ENCODE measurements at places on chromosomes 7 and 10.

GRCh38 chr7:70799841-70800405 lies 332.0 kb upstream of the GALNT17 start:
- DNase-seq = no peak

DNA sequence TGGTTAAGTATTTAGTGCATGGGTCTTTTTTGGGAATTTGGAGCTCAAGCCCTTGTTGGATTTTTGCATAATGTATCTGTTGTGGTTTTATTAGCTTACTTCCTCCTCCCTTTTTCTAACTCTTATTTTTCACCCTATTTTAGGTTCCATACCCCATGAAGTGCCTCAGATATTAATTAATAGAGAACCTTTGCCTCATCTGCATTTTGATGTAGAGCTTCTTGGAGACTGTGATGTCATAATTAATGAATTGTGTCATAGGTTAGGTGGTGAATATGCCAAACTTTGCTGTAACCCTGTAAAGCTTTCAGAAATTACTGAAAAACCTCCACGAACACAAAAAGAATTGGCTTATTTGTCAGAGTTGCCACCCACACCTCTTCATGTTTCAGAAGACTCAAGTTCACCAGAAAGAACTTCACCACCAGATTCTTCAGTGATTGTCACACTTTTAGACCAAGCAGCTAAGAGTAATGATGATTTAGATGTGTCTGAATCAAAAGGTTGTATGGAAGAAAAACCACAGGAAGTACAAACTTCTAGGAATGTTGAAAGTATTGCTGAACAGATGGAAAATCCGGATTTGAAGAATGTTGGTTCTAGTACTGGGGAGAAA lies 28.0 kb downstream of the SIRT1 start:
- no peak for DNase-seq

GRCh38 chr7:22787951-22788350 lies 34.7 kb downstream of the TOMM7 start:
- DNase-seq = no peak

DNA sequence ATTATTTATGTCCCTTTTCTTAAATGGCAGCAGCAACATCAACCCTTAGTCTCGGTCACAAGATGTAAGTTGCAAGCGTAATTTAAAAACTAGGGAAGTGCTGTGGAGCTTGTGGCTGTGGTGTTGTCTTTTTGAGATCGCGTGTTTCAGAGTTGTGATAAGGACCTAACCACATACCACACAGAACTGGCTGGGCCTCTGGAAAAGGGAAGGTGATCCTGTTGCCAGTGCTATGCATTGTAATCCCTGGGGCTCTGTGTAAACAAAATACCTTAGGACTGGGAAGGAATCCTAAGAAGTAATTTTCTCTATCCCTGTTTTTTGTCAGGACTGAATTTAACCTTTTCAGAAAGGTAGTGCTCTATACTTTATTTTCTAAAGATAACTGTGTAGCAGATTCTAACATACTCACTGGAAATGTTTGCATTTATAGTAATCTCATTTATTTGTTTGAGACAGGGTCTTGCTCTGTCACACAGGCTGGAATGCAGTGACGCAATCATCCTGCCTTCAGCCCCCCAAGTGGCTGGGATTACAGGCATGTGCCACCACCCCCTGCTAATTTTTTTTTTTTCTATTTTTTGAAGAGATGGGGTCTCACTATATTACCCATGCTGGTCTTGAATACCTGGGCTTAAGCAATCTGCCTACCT lies 60.4 kb downstream of the INPP5F start:
- DNase-seq = no peak

- no peak for DNase-seq
Observed at GRCh38 chr7:39465055-39465929, 100.9 kb upstream of the YAE1 start.

- DNase-seq = no peak
Observed at GRCh38 chr7:96996111-96996957, 9.0 kb upstream of the DLX6 start.

DNA sequence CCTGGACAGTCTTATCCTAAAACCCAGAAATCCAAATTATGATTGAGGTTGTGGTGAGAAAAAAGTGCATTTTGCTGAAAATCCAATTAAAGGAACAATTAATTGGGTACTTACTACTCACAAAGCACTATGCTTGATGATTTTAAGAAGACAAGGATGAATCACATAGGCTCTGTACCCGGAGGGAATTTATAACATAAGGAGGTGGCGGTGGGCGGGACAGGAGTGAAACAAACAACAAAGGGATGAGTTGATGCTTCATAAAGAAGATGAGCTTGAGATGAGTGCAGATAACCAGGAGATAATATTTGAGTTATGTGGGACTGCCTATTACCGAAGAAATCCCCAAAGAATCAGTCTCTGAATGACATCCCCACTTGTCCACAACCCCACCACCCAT lies 171.1 kb upstream of the FZD8 start:
- DNase-seq = no peak

- DNase-seq = no peak
Observed at GRCh38 chr10:28180654-28181053, 122.2 kb downstream of the MPP7 start.

DNA sequence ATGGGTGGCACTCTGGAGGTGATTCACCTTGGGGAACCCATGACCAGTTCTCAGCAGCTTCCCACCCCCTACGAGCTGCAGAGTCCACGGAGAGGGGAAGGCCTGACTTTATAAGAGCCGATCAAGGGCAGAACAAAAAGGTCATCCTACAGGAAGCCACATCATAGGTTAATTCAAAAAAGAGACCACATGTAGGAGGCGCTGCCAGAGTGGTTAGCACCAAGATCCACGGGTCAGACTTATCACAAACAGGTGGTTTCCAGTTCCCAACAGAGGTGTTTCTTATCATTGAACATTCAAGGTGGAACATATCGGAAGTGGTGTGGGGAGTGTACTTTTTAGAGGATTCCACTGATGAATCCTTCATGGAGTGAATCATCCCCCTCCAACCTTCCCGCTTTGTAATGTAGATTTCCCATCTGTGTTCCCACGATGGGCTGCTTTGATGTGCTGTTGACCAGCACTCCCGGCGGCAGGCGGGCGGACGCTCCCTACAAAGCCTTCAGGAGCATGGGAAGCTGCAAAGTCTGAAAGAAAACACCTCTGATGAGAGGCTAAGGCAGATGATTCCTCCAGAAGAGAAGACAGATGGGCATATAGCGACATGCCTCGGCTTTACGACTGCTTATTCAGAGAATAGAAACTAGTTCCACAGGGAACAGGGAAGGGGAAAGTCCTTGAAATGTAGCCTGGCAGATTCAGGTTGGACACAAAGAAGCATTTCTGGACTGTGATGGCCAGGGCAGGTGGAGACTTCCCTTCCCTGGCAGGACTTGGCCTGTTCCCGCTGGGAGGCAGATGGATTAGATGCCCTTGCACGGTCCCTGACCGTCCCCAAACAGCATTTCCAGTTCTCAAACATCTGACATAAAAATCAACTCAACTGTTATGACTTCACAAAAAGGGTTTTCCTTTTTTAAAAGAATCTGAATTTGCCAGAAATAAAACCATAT lies 66.5 kb downstream of the AFAP1L2 start:
- no peak for DNase-seq

DNA sequence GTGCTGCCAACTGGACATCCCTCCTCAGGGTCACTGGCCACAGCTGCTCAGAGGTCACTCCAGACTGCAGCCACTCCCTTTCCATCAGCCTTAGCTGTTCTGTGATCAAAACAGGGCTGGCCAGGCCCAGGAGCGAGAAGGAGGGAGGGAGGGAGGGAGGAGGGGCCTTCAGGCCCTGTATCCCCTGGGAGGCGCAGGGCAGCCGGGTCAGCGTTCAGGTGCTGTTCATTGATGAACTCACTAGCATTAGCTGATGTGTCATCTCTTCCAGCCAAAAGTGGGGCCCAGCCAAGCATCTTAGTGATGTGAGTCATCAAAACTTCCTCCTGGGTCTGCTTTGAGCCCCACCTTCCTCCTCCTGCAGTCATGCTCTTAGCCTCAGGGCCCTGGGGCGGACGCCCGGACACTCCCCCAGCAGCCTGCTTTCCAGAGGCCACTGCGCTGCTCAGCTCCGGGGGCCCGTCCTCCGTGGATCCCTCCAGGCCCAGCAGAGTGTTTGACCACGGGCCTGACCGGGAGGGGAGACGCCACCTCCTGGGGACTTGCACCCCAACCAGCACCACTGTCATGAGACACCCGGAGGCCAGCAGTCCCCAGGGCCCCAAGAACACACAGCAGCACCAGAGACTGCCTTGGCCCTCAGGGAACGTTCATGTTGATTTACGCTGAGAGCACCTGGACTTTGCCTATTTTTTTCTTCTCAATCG lies 149.2 kb downstream of the PRKAG2 start:
- DNase-seq = peak; percentile 16

DNA sequence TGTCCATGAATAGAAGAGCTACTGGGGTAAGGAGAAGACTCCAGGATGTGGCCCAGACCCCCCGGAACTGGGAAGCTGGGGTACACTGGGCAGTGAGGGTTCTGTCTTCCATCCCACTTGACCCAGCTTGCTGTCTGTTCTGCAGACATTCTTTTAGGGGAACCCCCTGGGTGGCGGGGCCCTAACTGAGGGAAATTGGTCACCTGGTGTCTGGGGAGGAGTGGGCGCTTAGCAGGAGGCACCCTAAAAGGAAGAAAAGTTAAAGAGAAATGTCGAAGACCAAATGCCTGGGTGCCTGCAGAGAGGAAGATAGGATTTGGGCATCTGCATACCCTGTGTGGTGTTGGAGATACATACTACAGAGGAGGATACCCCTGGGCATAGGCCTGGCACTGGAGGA lies 1.0 kb downstream of the AP1S1 start:
- DNase-seq = no peak

DNA sequence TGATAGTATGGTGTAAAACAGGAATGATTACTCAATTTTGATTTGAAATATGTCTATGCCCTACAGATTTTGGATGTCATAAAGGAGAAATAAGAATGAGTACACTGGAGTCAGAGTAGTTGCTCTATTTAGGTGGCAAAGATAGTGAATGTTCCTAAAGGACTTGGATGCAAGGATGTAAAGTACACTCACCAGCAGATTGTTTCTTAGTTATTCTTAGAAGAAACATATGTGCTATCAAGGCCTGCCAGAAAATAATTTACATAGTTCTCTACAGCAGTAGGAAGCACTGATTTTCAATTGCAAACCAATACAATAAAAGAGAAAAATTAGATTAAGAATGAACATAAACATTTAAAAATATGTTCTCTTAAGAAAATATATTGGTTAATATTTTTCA lies 259.4 kb downstream of the PPP1R3A start:
- DNase-seq = no peak

DNA sequence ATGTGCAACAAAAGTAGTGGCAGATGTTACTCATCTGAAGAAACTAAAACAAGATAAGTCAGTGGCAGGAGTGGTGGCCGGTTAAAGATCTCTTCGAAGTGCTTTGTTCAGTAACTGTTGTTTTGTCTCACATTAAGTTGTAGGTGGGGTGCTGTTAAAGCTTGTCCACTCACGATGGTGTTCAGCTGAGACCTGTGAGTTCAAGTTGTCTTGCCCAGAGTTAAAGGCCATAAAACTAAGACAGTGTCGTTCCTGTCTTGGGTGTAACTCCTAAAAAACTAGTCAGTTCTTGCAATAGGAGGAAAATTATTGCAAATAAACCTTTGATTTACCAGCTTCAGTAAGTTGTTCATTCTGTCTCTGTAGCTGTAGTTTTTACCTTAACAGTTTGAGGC lies 857 bp upstream of the FOXP2 start:
- no peak for DNase-seq

DNA sequence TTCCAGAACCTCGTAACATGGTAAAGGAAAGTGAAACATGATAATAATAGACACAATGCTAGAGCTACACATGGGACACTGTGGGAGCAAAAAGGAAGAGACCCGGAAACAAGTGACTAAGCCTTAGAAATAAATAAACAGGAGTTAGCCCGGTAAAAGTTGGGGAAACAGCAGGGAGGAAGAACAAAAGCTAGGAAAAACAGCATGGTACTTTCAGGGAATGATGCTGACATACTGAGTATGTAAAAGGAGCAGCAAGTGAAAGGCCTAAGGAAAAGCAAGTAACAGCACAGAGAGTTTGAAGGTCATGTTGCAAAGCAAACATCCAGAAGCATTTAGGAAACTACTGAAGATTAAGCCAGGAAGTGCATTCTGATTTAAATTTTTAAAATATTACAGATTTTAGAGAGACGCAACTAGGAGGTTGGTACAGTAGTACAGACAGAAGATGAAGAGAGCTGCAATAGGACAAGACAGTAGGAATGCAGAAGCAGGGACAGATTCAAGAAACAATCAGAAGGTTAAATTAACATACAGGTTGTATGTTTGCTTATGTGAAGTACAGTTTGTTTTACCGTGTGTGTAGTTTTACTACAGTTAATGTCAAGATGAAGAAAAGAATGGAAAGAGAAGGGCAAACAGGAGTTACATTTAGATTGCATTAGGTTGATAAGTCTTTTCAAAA lies 63.7 kb downstream of the ARHGAP12 start:
- no peak for DNase-seq

- no peak for DNase-seq
Observed at GRCh38 chr10:81127931-81128330, 590.2 kb downstream of the SH2D4B start.

DNA sequence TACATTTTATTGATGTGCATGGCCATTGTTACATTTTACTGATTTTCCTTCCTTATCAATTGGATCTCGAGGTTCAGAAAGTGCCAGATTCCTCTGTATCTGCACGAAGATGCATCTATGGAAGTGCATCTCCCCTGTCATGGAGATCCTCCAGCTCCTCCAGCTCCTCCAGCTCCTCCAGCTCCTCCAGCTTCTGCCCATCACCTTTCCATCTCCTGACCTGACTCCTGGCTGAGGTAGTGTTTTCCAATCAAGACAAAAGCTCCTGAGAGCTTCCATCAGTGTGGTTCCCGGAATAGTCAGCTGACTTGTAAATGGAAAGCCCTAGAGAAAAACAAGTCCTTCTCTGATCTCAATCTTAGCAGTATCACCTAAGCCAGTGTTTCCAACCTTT lies 90.8 kb upstream of the KLF6 start:
- DNase-seq = no peak

DNA sequence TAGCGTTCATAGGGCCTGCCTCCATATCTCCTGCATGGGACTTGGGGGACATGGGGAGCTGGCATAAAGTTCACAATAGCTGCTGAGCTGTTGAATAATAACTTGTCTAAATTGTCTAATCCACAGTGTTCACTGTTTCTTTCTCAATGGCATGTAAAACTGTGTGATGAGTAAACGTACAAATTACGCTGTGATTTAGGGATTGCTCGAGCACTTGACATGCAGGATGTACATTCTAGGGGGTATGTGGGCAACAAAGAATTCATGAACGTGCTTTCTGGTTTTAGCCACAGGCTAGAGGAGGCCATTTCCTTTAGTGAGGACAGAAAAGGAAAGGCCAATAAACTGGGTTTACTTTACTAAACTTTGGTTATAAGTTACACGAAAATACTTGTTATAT lies 534.2 kb upstream of the ZWINT start:
- DNase-seq = no peak

GRCh38 chr7:85480666-85481065 lies 293.8 kb upstream of the SEMA3D start:
- no peak for DNase-seq

All from stimulated activated CD8-positive, alpha-beta memory T cell treated with anti-CD3 and anti-CD28 coated beads, Interleukin-12 subunit alpha, Interleukin-12 subunit beta, amount 100 ng/mL, for 1 hour (primary cell).